ENCODE measurements at places on chromosomes 3 and 15. TPM values are rescaled to one million over a fixed set of nuclear protein-coding genes. Genes with fewer than 3 reads are reported as not detected.

The CNTN3 gene
- 14.7 TPM for total RNA-seq

The CLSTN2 gene
- total RNA-seq: 4.7 TPM

The PLCH1 gene
- total RNA-seq: 0.77 TPM

The CASR gene
- not detected for total RNA-seq

- H3K36me3 ChIP-seq: no peaks in the 10 kb centered on the region
- no peak overlapping the region for H3K4me3 ChIP-seq
- DNase-seq: no peak
- no peaks in the 10 kb centered on the region for H3K27me3 ChIP-seq
- no peak overlapping the region for H3K27ac ChIP-seq
These were observed 6.7 kb downstream of the ZDHHC3 start for GRCh38 chr3:44969154-44969827.

The SLC6A6 gene
- 15.9 TPM for total RNA-seq

- no peak for DNase-seq
- no peak overlapping the region for H3K4me3 ChIP-seq
- H3K27me3 ChIP-seq: no peaks in the 10 kb centered on the region
- no peaks in the 10 kb centered on the region for H3K36me3 ChIP-seq
- H3K4me1 ChIP-seq: peaks cover 50% of the 10 kb centered on the region
These were observed 15.5 kb downstream of the BMF start for GRCh38 chr15:40092979-40093869.

GRCh38 chr3:142237891-142238290, 12.5 kb upstream of the GK5 start:
- no peak overlapping the region for H3K27ac ChIP-seq
- H3K4me3 ChIP-seq: no peak overlapping the region
- H3K36me3 ChIP-seq: no peaks in the 10 kb centered on the region
- H3K4me1 ChIP-seq: no peaks in the 10 kb centered on the region

GRCh38 chr3:146166415-146166821, 5.4 kb upstream of the PLOD2 start:
- no peak overlapping the region for H3K4me3 ChIP-seq
- H3K4me1 ChIP-seq: no peaks in the 10 kb centered on the region
- no peak for DNase-seq
- peak overlapping the region; percentile 65 for H3K27ac ChIP-seq

The ACOX2 gene
- 29.0 TPM for total RNA-seq

- no peaks in the 10 kb centered on the region for H3K4me1 ChIP-seq
- H3K36me3 ChIP-seq: no peaks in the 10 kb centered on the region
- H3K27me3 ChIP-seq: no peaks in the 10 kb centered on the region
- peak; percentile 17 for DNase-seq
These were observed 458.3 kb downstream of the MFSD1 start for GRCh38 chr3:159260049-159260662.

DNA sequence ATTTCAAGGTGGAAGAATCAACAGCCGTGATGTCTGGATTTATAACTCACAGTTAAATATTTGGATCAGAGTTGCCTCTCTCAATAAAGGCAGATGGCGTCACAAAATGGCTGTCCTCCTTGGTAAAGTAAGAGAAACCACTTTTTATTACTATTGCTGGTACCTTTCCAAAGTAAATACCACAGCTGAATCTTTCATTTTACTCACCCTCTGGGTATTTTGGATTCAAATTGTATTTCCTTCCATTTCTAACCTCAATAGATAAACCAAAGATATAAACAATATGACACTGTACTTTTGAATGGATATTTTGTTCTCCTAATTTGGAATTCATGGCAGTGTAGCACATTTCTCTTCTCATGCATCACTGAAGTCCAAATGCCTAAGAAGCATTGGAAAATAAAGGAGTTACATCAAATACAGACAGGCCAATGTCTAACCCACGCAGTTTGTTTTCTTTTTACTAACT, 29.5 kb downstream of the KLHL24 start:
- H3K27ac ChIP-seq: no peak overlapping the region
- no peak overlapping the region for H3K4me3 ChIP-seq
- H3K36me3 ChIP-seq: no peaks in the 10 kb centered on the region
- no peaks in the 10 kb centered on the region for H3K4me1 ChIP-seq
- DNase-seq: no peak
- H3K27me3 ChIP-seq: no peaks in the 10 kb centered on the region

GRCh38 chr15:96344060-96344705, 13.7 kb downstream of the NR2F2 start:
- no peak for DNase-seq
- H3K36me3 ChIP-seq: no peaks in the 10 kb centered on the region
- H3K4me3 ChIP-seq: peak overlapping the region; percentile 90
- H3K4me1 ChIP-seq: no peaks in the 10 kb centered on the region

DNA sequence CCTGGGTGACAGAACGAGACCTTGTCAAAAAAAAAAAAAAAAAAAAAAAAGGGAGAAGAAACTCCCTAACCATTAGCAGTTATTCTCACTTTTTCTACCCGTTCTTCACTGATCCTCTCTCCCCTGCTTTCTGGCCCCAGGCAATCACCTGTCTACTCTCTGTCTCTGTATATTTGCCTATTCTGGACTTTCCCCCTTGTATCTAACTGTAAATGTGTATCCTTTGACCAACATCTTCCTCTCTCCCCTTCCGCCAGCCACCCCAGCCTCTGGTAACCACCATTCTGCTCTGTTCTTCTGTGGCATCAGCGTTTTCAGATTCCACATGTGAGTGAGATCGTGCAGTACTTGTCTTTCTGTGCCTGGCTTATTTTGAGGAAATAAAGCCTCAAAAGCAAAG, 6.9 kb downstream of the CYFIP1 start:
- H3K27ac ChIP-seq: no peak overlapping the region
- H3K36me3 ChIP-seq: no peaks in the 10 kb centered on the region
- H3K4me1 ChIP-seq: peaks cover 3% of the 10 kb centered on the region
- H3K27me3 ChIP-seq: no peaks in the 10 kb centered on the region
- no peak for DNase-seq

DNA sequence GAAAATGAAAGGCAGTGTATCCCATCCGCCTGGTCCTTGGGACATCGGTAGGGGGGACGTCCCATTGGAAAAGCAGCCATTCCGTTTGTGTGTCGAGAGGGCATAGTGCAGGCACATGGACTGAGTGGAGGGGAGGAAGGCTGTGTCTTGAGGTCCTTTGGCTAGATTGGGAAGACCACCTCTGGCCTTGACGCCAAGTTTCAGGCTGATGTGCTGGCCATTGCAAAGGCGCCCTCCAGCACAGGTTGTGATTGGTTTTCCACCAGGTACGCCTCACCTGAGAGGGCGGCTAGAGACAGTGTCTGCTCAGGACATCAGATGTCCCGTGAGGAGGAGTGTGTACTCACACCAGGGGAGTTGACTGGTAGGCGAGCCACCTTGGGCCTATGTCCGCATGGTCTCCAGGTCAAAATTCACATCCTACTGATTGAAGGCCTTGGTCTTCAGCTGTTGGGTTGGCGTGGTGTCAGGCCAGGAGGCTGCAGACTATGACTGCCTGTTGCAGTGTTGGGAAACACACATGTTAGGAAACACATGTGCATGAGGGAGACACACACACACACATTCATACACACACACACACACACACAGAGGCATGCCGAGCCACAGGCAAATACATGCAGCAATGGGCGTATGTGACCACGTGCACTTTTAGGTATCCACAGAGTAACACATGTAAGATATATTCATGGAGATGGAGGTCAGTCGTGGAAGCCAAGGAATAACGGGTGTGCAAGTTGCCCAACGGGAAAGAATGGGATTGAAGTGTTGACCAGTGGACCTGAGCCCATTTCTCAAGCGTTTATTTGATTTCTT, 98.4 kb downstream of the SNRPN start:
- H3K4me1 ChIP-seq: no peaks in the 10 kb centered on the region
- H3K27me3 ChIP-seq: no peaks in the 10 kb centered on the region
- H3K36me3 ChIP-seq: no peaks in the 10 kb centered on the region
- no peak overlapping the region for H3K4me3 ChIP-seq
- DNase-seq: peak; percentile 4

DNA sequence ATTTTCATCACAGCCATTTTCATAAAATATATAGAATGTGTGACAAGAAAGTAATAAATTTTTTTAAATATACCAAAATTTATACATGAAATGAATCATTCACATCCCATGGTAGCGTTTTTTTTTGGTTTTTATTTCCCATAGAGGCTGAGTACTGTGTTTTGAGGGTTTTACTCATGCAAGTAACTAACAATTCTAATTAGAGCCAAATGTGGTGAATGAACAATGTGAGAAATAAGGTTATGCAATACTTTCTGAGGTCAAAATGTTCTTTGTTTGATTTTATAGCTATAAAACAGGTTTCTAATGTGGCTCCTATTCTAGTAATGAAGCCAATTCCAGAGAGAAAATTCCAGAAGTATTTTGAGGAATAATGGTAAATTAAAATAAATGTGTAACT, 386.8 kb downstream of the TBC1D5 start:
- no peak overlapping the region for H3K27ac ChIP-seq
- no peaks in the 10 kb centered on the region for H3K36me3 ChIP-seq
- H3K4me1 ChIP-seq: no peaks in the 10 kb centered on the region
- no peak for DNase-seq

DNA sequence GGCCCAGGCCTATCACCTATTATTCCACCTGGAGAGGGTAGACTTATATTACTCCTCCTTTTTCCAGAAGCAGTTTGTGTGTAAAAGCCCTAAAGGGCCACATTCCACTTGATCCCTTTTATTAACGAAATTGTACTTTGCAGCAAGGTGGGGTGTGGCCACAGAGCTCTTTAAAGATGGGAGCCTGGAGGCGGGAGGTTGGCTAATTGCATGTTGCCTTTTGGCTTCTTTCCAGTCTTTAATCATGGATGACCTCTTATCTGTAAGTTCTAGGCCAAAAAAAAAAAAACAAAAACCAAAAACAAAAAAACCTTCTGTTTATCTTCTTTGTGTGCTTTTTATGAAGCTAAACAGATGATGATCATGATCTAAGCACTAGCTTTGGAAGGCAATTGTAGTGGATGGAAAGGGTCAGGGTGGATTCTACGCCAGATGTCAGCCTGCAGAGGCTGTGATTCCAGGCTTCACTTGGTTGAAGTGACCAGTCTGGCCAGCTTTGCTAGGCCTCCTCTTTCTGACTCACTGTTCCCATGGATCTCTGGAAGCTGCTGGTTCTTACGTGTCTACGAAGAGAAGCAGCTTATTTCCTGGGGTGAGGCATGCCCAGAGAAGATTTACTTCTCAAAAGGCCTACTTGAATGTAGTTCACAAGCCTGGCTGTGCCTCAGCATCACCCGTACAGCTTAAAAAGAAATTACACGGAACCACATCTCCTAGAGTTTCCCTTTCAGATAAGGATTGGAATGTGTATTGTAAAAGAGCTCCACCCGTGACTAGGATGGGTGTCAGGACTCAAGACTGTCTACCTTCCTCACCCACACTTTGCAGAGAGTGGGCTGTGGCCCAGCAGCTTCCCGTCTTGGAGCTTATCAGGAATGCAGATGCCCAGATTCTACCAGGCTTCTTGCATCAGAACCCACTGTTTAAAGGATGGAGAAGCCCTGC, 330.9 kb upstream of the C2CD4B start:
- no peaks in the 10 kb centered on the region for H3K27me3 ChIP-seq
- H3K4me1 ChIP-seq: no peaks in the 10 kb centered on the region
- no peaks in the 10 kb centered on the region for H3K36me3 ChIP-seq
- peak overlapping the region; percentile 74 for H3K27ac ChIP-seq
- no peak overlapping the region for H3K4me3 ChIP-seq

- H3K4me3 ChIP-seq: no peak overlapping the region
These were observed 274.2 kb upstream of the ICE2 start for GRCh38 chr15:60752973-60753720.

The ATP13A5 gene
- total RNA-seq: not detected

The TTLL13 gene
- not detected for total RNA-seq

The EAF2 gene
- 21.8 TPM for total RNA-seq

GRCh38 chr3:111173328-111173900, 101.8 kb downstream of the NECTIN3 start:
- no peaks in the 10 kb centered on the region for H3K27me3 ChIP-seq
- no peak overlapping the region for H3K4me3 ChIP-seq
- no peak for DNase-seq
- H3K27ac ChIP-seq: no peak overlapping the region

The RASGRF1 gene
- 3.4 TPM for total RNA-seq

DNA sequence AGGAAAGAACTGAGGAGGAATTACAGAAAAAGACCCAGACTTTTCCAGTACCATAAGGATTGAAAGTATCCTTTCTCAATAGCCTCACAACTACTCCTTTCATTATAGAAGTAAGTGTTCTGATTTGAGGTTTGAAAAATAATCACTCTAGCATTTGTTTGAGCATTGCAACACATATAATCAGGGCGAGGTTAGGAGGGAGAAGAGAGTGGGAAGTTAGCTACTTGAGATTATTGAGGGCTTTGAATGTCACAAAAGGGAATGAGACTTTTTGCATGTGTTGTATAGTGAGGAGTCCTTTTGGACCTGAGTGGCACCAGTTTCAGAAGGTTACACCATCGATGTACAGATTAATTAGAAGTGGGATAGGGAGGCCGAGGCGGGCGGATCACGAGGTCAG, 65.2 kb upstream of the TNIK start:
- no peak for DNase-seq

The TRPC1 gene
- 48.5 TPM for total RNA-seq

- DNase-seq: no peak
- H3K27ac ChIP-seq: no peak overlapping the region
- no peaks in the 10 kb centered on the region for H3K36me3 ChIP-seq
- H3K4me1 ChIP-seq: no peaks in the 10 kb centered on the region
These were observed 238.7 kb downstream of the SV2B start for GRCh38 chr15:91338766-91339165.

The GPR171 gene
- total RNA-seq: 0.34 TPM

DNA sequence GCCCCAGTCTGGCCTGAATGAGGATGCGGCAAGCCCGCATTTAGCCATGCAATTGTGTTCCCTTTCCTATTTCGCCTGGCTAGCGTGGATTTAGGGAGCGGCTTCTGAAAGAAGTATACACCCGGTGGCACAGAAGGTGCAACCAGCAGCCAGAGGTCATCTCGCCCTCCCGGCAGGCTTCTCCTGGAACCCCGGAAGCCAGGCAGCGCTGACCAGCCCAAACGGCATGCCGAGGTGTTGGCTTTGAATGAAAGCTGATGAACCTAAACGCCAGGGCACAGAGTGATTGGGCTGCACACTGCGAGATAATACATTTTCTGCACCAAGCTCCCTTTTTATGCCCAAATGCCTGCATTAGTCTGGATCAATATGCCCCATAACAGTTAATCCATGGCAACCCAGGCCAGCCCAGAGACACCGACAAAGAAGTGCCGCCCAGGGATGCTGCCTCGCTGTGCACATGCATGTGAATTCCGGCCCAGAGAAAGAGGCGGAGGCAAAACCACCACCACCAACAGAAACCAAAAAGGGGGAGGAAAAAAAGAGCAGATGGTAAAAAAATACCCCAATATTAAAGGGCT, 1.4 kb downstream of the SRGAP3 start:
- H3K27me3 ChIP-seq: no peaks in the 10 kb centered on the region
- H3K27ac ChIP-seq: peak overlapping the region; percentile 61
- H3K4me3 ChIP-seq: peak overlapping the region; percentile 40
- H3K4me1 ChIP-seq: no peaks in the 10 kb centered on the region
- no peaks in the 10 kb centered on the region for H3K36me3 ChIP-seq
